Caco-2 (cell line): ENCODE measurements at places on chromosomes 2 and 18.

GRCh38 chr18:55338978-55339650 is 248.9 kb downstream of the TCF4 start:
- DNase-seq: no peak

- no peak for DNase-seq
These were observed 64.9 kb upstream of the TTC27 start for GRCh38 chr2:32562906-32563305.

GRCh38 chr18:31973929-31974546 is 31.1 kb upstream of the TRAPPC8 start:
- DNase-seq: no peak

DNA sequence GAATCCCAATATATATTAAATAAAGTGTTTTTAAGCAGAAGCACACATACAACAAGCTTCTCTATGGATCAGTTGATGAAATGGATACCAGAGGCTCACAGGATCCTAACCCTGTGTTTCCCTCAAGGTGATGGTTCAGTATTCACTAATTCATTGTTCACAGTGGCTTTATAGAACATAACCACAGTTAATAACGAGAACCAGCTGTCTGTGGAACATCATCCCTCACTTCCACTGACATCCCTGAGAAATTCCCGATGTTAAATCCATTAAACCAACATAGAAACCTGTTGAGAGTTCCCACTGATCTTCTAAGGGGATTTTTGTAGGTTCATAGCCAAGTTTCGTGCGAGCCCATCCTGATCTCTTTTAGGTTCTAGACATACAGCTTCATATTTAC is 29.0 kb downstream of the CCDC195 start:
- no peak for DNase-seq

- DNase-seq: no peak
These were observed 27.1 kb downstream of the C2orf76 start for GRCh38 chr2:119339562-119339923.

GRCh38 chr2:234423884-234424283 is 73.0 kb downstream of the ARL4C start:
- DNase-seq: no peak

GRCh38 chr2:85525567-85525966 is 13.4 kb upstream of the MAT2A start:
- DNase-seq: no peak

DNA sequence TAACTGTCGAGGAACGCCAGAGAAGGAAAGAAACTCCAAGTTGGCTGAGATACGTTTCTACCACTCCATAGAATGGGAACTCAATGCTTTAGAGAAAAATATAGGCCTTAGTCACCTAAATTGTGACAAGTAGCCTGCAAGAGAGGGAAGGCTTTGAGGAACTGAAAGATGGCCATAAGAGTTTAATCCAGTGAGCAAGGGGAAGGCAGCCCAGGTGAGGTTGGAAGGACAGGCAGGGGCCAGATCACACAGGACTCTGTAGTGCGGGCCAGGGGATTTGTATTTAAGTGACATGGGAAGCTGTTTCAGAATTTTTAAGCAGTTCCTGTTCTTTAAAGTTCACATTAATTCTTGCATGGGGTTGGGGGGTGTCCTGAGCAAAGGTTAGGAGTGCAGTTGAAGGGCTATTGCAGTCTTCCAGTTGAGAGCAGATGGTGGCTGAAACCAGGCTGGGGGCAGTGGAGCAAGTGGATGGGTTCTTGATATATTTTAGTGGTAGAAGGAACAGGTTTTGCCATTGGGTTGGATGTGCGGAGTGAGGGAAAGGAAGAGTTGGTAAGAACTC is 138.9 kb upstream of the PELI1 start:
- no peak for DNase-seq

DNA sequence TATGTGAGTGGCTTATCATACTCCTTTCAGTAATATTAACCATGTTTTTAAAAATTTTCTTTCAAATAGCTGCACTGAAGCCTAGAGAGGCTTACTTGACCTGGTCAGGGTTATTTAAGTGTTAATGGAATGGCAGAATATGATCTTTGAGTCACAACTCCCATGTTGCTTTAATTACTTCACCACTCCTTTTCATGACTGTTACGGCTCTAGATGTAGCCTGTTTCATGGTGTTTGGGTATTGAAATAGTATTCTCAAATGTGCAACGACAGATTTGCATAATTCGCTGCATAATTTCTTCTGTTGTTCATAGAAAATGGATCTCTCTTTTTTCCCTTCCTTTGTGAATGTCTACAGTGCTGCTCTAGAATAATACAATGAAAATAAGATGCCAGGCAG is 51.6 kb upstream of the PLA2R1 start:
- DNase-seq: no peak

DNA sequence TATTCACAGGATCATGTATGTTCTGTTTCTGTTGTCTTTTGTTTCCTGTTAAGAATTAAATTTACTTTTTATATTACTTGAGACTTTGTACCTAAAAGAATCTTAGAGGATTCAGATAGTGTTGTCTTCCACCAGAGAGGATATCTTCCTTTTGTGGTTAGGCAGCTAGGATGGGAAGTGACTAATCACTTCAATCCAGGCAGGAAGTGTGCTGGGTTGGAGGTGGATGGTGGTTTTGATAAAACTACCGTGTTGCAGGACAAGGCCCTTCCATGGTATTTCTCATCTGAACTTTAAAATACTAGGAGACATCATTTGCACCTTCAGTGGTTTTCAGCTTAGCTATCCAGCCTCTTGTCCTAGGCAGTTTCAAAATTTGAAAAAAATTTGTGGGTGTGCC is 728.6 kb upstream of the CDH2 start:
- DNase-seq: no peak

- DNase-seq: no peak
These were observed 55.1 kb downstream of the PPP4R1 start for GRCh38 chr18:9559253-9559652.

DNA sequence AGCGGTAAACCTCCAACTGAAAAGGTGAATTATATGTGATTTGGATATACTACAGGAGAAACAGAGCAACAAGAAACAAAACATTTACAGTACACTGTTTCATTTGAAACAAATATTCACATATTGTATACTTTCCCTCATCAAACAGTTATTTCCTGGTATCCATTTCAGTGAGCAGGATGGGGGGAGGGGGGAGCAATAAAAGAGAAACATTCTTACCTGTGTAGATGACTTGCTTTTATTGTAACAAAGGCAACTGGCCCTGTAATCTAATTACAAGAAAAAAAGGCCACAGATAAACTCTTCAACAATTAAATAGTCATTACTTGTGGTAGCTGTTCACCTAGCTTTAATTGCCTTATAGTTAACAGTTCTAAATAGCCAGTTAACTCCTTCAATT is 3.9 kb upstream of the PPP1CB start:
- DNase-seq: no peak

DNA sequence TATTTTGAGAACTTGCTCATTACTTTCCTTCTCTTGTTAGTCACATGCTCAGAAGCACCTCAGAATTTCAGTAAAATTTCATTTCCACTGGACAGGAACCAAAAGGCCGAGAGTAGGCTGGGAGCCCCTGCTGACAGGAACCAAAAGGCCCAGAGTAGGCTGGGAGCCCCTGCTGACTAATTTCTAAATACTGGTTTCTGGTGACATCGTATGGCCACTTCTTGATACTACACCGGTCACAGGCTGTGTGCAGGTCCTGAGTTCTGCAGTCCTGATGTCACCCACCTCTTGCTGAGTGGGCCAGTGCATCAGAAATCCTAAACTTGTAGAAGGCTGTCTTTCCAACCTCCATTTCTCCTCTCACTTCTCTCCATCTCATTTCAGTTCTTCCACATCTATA is 17.7 kb upstream of the EN1 start:
- peak; percentile 65 for DNase-seq

GRCh38 chr2:108858894-108859293 is 72.3 kb downstream of the CCDC138 start:
- no peak for DNase-seq

DNA sequence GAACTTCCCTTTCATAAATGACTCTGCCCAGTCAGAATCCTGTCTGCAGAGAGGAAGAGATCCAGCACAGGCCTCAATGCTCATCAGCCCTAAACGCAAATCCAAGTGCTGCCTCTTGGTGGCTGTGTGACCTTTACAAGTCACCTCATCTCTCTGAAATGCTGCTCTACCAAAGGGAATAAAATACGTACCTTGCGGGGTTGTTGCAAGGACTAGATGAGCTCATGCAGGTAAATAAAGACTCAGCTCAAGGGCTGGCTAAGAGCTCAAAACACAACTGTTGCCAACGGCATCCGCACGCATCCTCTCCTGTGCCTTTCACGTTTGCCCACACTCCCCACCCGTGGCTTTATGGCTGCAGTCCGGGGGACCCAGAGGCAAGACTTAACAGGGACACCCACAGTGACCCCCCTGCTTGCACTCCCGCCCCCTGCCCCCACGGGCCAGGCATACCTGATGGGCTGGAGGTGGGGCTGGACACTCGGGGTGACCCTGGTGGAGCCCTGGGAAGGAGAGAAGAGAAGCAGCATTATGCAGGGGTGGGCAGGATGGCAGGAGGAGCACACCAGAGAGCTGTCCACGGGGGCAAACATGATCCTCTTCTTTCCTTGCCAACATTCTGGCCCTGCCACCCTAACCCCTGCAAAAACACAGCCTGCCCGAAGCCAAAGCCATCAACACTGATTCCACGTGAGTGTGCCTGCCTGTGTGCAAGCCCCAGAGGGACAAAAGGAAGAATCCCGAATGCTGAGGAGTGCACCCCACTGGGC is 102.6 kb downstream of the TNS1 start:
- peak; percentile 57 for DNase-seq

DNA sequence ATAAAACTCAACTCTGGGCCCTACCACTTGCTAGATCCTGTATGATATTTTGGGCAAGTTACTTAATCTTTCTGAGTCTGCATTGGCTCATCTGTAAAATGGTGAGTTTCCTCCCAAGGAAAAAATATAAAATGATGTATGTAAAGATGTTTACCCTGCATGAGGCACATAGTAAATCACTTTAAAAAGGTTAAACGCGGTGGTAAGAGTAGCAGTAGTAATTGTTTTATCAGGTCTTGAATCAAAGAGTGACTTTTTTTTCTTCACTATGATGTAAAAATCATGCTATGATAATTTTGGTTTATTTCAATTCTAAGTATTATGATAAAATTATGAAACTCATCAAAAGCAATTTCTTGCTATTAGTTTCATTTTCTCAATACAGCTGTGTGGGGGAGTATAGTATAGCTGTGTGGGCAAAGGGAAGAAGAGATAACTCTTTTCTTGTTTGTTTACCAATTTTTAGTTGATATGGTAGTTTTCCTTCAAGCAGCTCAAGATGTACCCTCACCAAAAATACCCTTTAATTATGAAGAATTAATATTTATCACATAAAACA is 10.7 kb downstream of the ARHGAP15 start:
- no peak for DNase-seq

DNA sequence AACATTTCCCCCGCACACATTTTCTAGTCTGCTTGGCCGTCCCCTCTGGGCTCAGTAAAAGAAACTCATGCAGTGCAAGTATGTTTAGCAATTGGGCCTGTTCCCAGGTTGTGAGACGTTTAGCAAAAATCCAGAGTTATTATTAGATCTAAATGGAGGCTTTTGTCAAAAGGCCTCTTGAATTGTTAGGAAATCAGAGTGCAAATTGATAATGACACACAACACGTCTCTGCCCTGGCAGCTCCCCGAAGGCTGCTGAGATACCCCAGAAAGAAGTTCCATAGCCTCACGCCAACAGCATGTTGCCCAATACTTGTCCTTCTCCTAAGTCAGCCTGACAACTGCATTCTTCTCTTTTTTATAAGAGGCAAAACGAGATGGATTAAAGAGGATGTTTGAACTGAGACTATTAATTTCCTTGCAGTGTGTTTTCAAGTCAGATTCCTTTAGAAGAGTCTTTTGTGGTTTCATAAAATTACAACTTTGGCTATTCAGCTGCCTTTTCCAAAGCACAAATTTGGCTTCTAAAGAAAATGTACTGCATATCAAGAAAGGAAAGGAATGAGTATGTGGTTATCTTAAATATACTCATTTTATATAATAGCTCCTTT is 202.2 kb downstream of the TRIB2 start:
- DNase-seq: no peak

DNA sequence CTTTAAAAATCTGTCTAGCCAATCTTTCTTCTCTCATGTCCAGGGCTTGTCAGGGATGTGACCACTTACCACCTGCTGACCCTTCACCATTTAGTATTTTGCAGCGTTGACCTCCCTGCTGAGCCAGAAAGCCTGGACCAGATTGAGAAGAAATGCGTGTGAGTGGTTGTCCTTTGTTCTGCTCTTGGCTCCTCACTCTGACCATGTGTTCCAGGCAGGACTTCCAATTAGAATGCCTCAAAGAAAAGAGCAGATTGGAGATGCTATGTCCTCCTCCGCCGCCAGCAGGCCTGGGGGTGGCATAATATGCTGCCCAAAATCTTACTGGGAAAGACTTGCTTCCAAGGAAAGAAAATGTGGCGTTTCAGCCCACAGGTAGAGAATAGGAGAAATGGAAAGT is 894.1 kb downstream of the SLC4A3 start:
- no peak for DNase-seq

- no peak for DNase-seq
These were observed 410.8 kb upstream of the FANCL start for GRCh38 chr2:58651930-58652329.

- no peak for DNase-seq
These were observed 649.1 kb downstream of the NYAP2 start for GRCh38 chr2:226048611-226049010.

GRCh38 chr2:218513676-218514075 is 54.5 kb downstream of the USP37 start:
- no peak for DNase-seq

GRCh38 chr2:144629935-144630334 is 110.0 kb upstream of the ZEB2 start:
- no peak for DNase-seq

DNA sequence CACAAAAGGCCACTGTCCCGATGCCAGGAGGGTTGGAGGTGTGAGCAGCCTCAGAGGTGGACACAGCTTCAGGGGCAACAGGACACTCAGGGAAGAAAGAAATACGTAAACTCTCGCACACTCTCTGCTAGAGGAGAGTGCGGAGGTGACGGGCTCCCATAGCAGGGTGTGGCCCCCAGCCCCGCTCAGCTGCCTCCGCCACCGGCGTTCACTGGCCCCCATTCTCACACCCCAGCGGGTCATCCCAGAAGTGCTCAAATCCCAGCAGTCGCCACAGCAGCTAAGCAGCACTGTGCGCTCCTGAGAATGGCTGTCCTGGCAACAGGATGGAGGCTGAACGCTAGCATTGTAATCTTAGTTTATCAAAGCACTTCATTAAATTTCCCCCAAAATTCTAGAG is 315.6 kb upstream of the SALL3 start:
- no peak for DNase-seq

GRCh38 chr2:231531883-231532755 is 1.9 kb upstream of the NMUR1 start:
- no peak for DNase-seq

GRCh38 chr18:51160646-51161045 is 36.8 kb downstream of the MEX3C start:
- DNase-seq: no peak

GRCh38 chr2:72515696-72516095 is 310.1 kb downstream of the EXOC6B start:
- no peak for DNase-seq

GRCh38 chr18:54316071-54316820 is 41.4 kb downstream of the STARD6 start:
- no peak for DNase-seq
